Urinary bladder (tissue), 4 donors: ENCODE measurements at places on chromosomes 13 and 19. TPM values are rescaled to one million over a fixed set of nuclear protein-coding genes. Genes with fewer than 3 reads are reported as not detected.

DNA sequence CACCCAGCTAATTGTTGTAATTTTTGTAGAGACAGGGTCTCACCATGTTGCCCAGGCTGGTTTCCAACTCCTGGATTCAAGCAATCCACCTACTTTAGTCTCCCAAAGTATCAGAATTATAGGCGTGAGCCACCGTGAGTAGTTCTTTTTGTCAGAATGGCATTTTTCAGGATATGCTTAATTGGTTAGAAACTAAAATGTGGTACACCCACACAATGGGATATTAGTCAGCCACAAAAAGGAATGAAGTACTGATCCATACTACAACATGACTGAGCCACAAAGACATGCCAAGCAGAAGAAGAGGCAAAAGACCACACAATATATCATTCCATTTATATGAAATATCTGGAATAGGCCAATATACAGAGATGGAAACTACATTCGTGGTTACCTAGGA, 41.7 kb upstream of the MAP3K10 start:
- DNase-seq = no peak

Gene MADCAM1
- polyA plus RNA-seq = 0.34 TPM

DNA sequence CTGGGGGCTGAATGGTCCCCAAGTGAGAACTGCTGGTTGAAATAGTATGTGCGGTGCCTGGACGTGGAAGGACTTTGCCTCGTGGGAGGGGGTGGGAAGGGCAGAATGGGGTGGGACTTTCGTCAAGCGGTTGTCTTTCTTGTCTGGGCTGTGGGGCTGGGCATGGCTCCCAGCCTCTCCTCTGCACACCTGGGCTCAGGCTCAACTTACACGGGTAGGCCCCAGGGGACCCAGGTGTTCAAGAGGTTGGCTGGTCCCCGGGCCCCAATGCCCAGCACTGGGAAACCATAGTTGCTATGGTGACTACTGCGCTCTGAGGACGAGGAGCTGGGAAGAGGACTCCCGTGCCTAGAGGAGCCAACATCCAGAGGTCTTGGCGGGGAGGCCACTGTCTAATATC, 7.3 kb downstream of the NWD1 start:
- no peak for DNase-seq

Gene SCEL
- polyA plus RNA-seq = not detected

Gene MAST1
- polyA plus RNA-seq = 1.1 TPM

DNA sequence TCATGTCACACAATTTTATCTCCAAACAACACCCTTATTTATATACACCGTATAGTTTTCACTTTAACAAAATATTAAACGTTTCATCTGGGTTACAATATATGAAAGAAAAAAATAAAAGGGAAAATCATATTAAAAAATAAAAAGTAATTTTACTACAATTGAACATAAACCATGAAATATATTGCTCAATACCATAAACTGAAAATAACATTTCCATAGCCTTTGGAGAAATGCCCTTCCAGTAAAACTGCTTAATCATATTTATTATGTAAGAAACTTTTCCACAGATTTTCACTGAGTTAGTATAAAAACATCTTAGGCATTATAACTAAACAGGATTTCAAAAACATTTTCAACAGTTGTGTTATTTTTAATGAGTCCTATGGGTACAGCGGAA, 1.5 kb upstream of the ZNF347 start:
- DNase-seq = no peak

Gene VSTM2B
- polyA plus RNA-seq = not detected

Gene PRSS57
- not detected for polyA plus RNA-seq

DNA sequence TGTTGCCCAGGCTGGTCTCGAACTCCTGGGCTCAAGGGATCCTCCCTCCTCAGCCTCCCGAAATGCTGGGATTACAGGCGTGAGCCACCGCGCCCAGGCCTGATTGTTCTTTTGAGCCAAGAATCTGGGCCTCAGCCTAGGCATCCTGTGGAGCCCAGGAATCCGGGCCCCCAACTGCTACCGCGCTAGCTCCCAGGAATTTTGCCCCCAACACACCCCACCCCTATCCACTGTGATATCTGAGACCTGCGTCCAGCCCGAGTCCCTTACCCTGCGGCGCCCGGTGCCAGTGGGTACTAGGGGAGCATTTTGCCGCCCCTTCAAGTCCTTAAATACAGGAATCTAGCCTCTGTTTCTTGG, 838 bp upstream of the MYADM start:
- DNase-seq = no peak

Gene CEACAM7
- polyA plus RNA-seq = not detected

DNA sequence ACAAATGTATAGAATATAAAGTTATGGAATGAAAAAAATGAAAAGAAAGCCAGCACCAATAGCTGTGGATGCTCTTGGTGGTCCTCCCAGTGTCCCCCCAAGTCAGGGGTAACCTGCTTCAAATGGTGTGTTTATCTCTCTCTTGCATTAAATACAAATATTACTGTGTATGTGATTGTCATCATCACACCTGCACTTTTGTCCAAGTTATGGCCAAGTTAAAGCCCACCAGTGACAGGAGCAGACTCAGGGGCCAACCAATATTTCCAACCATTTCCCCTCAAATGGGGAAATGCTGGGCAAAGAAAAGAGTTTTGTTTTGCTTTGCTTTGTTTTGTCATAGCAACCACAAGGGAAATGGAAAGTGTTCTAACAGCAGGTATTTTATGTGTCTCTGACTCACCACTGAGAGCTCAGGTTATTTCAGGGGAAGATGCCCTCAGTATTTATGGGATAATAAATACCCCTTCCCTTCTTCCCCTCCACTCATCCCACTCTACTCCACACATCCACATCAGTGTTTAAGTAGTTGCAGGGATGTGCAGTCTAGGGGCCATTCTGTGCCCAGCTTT, 133.6 kb downstream of the COL4A1 start:
- no peak for DNase-seq

GRCh38 chr13:94140511-94140910, 339.0 kb downstream of the DCT start:
- DNase-seq = no peak

DNA sequence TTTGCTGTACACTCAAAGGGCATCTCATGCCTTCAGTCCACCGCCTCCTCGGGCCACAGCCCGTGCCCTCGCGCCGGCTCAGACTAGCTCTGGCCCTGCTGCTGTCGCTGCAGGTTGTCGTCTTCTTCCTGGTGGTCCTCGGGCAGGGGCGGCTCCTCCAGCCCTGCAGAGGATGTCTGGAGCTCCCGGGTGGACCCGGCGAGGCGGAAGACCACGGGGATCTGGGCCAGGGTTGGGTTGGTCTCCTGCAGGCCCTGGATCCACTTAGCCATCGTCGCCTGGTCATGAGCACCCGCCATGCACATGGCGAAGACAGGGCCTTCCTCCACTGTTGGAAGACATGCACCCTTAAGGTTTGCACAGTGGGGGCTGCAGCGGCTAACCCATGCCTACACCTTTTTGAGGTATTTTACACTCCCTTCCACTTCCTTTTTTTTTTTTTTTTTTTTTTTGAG, 489 bp upstream of the ZNF653 start:
- no peak for DNase-seq

- DNase-seq = no peak
These were observed 54.0 kb downstream of the RFX2 start for GRCh38 chr19:6056282-6056741.

DNA sequence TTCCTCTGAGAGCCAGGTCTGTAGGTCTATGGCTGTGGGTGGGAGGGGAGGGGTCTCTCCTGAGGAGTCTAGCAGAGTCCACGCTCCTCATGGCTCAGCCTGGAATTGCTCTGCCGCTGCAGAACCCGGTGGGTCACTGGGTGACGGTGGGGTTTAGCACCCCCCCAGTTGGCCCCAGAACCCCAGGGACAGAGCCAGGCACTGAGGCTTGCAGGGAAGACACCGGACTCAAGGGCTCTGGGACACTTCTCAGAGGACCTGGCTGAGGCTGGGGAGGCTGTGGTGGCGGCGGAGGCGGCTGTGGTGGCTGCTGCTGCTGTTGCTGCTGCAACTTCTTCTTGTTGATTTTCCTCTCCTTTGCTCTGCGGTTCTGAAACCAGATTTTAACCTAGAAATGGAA, 6.1 kb downstream of the CDX2 start:
- DNase-seq = no peak

Gene GNG8
- polyA plus RNA-seq = not detected

Gene PRRG2
- polyA plus RNA-seq = 3.6 TPM

Gene TSPAN16
- not detected for polyA plus RNA-seq

DNA sequence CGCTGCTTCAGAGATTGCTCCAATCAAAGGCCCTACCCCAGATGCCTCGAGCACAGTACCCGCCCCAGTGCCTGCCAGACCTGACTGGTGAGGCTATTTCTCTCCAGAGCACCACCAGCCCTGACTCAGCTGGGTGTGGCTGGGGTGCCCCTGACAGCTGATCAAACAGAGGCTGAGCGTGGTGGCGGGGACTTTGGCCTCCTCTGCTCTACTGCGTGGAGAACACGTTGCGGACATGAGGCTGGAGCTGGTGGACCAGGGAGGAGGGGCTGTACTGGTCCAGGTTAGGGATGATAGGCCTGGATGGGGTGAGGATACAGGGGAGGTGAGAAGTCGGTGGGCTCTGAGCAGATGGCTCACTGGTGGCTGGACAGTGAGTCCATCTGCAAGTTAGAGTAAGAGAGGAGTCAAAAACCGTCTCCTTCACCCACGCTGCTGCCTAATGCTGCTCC, 3.5 kb upstream of the DOCK6 start:
- DNase-seq = no peak

DNA sequence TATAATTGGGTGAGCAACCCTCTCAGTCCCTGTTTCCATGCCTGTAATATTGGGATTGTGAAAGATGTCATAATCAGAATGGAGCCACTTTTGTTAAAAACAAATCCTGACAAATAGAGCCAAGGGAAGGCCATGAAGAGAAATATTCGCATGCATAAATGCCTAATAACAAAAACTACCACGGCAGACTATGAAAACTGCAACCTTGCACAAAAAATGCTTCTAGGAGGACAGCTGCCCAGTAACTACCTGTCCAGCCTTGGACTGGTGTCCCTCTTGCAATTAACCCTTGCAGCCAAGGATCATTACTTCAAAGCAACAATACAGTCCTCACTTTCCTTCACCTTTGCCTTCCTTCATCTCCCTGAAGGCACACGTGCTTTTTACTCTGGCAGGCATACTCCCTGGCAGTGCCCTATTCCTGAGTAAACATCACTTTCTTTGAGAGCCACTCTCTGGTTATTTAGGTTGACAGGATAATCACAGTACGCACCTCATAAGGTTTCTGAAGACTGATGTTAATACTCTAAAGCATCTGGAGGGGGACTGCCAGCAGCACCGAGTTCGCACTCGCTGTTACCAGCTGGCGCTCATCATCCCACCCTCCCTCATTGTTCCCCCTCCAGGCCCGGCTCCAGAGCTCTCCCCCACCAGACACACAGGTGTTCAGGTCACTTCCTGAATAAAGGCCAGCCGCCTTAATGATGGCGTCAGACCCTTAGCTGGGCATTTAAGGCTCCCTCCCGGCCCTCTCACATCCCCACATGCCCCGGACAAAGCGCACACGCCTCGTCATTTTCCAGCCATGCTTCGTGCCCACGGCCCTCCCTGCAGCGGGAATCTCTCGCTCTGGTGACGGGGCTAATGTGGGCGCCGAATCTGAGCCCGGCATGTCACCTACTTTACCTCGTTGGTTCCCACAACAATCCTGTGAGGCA, 57.3 kb downstream of the CDADC1 start:
- no peak for DNase-seq

GRCh38 chr13:39586151-39586550, 16.8 kb downstream of the LHFPL6 start:
- no peak for DNase-seq

Gene ZNF723
- polyA plus RNA-seq = not detected

- no peak for DNase-seq
These were observed 1.3 kb upstream of the PPAN start for GRCh38 chr19:10104665-10105508.

Gene CACNG7
- polyA plus RNA-seq = 0.09 TPM

DNA sequence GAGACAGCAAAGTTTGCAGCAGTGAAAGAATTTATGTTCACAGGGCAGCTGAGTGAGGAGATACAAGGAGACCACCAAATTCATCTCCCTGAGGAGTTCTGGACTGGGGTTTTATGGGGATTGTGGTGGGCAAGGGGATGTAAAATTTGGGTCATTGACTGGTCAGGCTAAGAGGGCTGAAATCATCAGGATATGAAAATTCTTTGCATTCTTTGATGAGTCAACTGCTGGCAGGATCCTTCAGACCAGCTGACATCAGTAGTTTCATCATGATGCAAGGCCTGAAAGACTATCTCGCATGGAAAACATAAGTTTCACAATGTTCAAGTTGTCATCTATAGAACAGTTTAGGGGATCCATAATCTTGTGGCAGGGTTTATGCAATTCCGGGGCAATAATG, 869.5 kb upstream of the PCDH9 start:
- no peak for DNase-seq

- no peak for DNase-seq
These were observed 117.7 kb downstream of the FREM2 start for GRCh38 chr13:38804536-38804935.

Gene C5AR2
- polyA plus RNA-seq = 4.9 TPM

DNA sequence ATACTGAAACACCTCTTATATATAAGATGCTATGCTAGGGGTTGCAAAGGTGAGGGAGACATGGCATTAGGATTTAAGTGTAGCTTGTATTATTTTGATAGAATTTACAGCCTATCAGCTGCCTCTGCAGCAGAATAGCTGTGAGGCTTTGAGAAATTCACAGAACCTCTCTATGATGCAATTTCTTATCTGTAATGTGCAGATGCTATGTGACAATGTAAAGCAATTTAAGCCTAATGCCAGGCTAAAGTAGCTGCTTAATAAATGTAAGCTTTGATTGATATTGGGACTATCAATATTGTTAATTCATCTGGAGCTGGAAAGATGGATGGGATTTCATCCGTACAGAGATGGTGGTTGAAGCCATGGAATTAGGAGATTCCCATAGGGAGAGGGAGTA, 1.6 kb downstream of the ADGRE3 start:
- no peak for DNase-seq

DNA sequence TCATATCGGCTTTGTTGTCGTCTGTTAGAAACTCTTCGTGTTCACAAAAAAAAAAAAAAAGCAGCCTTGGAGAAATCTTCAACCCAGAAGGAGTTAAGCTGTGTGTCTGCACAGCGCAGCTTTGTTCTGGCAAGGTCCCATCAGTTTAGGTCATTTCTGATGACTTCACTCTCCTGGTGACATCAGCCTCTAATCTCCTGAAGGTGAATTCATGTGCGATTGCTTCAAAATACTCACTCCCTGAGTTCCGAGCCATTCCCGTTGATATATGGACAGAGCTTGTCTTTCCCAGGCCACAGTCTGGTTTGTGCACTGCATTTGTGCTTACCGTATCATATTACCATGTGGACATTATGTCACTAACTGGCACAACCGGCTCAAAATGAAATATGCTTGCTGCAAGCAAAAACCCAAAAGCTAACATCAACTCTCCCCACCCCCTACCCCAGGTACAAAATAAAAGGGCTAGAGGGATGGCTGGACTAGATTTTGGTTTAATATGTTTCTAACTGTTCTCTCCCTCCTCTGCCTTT, 342.4 kb downstream of the KCNRG start:
- DNase-seq = peak; percentile 83

- DNase-seq = no peak
These were observed 9.5 kb downstream of the NKPD1 start for GRCh38 chr19:45151320-45151719.
